ENCODE measurements at places on chromosomes 1 and 21. TPM values are rescaled to one million over a fixed set of nuclear protein-coding genes. Genes with fewer than 3 reads are reported as not detected.

DNA sequence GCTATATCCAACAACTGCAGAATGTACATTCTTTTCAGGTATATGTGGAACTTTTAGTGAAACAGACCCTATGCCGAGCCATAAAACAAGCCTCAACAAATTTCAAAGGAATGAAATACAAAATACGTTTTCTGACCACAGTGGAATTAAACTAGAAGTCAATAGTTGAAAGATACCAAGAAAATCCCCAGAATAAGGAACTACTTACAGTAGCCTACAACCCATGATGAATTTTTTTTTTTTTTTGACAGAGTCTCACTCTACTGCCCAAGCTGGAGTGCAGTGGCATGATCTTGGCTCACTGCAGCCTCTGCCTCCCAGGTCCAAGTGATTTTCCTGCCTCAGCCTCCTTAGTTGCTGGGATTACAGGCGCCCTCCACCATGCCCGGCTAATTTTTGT lies 83.4 kb downstream of the RUNX3 start:
- DNase-seq = no peak
- H3K27ac ChIP-seq = no peak overlapping the region
- no peak overlapping the region for H3K4me3 ChIP-seq
- H3K27me3 ChIP-seq = peaks cover 49% of the 10 kb centered on the region

DNA sequence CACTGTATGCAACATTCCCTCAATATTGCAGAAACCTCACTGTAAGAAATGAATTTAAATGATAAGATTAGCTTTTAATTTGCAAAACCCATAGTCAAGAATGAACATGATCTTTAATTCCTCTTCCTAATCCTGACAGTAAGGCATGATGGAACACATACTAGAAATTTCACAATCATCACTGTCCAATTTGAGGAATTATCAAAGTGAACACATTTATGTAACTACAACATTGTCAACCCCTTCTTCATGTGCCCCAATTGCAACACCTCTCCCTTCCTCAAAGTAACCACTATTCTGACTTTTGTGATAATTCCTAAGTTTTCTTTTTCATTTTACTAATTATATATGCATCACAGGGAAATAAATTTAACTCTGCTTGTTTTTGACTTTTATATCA lies 103.1 kb downstream of the LHX8 start:
- H3K4me1 ChIP-seq = no peaks in the 10 kb centered on the region
- H3K36me3 ChIP-seq = no peaks in the 10 kb centered on the region
- no peak for DNase-seq
- no peaks in the 10 kb centered on the region for H3K27me3 ChIP-seq

DNA sequence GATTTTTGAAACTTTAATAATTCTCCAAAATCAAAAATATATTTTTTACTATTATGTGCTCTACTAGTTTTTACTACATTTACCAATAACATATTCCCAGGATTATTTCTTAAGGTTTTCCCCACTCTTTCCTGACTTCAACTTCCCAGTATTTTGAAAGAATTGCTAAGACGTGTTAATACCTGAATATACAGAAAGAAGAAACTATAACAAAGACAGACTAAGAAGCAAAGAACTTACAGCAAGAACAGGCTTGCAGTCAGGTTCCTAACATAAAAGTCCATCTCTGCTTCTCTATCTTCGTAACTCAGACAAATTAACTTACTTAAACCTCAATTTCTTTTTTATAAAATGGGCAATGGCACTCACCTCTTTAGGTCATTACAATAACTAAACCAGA lies 63.2 kb downstream of the SRSF11 start:
- no peak overlapping the region for H3K4me3 ChIP-seq
- H3K4me1 ChIP-seq = no peaks in the 10 kb centered on the region

GRCh38 chr1:228347181-228347580 lies 59.5 kb downstream of the TRIM11 start:
- peak; percentile 20 for DNase-seq
- no peak overlapping the region for H3K27ac ChIP-seq
- peaks cover 3% of the 10 kb centered on the region for H3K36me3 ChIP-seq
- no peaks in the 10 kb centered on the region for H3K27me3 ChIP-seq
- no peak overlapping the region for H3K4me3 ChIP-seq

DNA sequence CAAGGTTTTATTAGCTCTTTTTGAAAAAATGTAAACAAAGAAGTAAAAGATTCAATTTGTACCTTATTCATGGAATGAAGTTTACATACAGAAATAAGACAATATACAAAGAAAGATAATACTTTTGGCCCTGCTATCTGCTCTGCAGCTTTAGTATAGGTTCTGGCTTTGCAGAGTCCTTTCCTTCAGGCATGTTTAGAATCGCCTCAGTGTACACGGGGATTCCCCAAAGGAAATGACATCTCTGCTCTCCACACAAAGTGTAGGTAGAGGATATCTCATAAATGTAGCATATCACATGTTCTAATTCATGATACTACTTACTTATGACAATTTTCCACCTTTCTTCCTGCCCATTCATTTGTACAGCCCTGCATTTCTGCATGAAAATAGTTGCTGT lies 222.6 kb upstream of the DPYD start:
- no peaks in the 10 kb centered on the region for H3K4me1 ChIP-seq
- H3K36me3 ChIP-seq = no peaks in the 10 kb centered on the region
- no peak overlapping the region for H3K4me3 ChIP-seq

DNA sequence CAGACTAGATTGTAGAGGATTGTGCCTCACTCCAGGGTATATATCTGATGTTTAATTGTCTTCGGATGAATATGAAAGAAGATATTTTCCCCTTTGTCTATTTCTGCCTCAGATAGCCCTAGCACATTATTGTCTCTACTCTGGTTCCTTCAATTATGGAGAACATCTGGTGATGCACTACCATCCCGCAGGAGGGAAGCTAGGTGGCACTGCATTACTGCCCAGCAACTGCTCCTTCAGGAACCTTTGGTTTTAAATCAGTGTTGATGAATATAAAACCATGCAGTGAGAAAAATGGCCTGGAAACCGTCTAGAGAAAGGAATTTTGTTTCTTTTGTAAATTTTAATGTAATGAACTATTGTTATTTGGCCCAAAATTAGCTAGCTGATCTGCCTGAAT lies 68.5 kb downstream of the GPR88 start:
- H3K36me3 ChIP-seq = peaks cover 9% of the 10 kb centered on the region
- H3K27ac ChIP-seq = no peak overlapping the region
- H3K4me1 ChIP-seq = no peaks in the 10 kb centered on the region

GRCh38 chr1:221573756-221574155 lies 168.1 kb downstream of the DUSP10 start:
- H3K4me3 ChIP-seq = no peak overlapping the region
- no peaks in the 10 kb centered on the region for H3K4me1 ChIP-seq
- peaks cover 1% of the 10 kb centered on the region for H3K27me3 ChIP-seq
- DNase-seq = no peak

DNA sequence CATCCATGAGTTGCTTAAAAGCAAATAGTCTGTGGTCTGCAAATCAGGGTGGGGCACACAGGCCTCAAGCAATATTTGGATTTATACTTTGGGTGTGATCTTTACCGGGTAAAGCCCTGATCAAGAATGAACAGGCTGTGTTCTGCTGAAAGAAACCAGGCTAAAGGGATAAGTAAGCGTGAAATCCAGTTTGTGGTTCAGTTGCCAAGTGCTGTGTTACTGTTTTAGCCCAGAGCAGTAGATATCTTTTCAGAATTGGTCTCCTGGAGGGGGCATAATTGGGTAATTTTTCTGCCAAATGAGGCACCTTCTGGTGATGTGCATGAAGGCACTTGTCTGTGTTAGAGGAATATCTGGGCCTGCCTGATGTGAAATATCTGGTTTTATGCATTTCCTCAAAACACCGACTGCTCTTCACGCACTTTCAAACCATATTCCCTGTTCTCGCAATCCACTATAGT lies 21.4 kb downstream of the AIM2 start:
- no peak for DNase-seq
- H3K4me3 ChIP-seq = peak overlapping the region; percentile 16
- peaks cover 48% of the 10 kb centered on the region for H3K36me3 ChIP-seq
- peak overlapping the region; percentile 44 for H3K27ac ChIP-seq

DNA sequence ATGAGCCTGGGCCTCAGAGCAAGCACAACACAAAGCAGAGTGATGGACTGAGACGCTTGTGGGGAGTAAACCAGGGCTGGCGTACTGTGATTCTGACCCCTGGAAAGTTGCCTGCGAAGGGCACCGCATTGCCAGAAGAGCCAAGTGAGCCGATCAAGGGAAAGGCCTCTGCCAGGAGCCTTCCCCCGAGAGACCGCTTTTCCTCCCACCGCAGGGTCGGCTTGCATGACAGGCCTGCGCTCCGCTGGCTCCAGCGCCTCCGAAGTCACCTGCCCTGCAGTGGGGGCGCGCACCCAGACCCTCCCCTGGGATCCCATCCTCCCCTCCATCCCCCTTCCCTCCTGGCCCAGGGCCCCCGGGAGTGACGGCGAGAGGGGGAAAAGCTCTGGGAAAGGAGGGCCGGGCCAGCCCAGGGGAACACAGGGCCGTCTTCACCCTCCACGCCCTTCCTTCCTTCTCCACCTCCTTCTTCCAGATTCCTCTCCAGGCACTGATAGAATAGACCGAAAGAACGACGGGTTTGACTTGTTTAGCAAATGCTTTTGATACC lies 165.0 kb downstream of the TRIM33 start:
- no peaks in the 10 kb centered on the region for H3K27me3 ChIP-seq
- H3K4me1 ChIP-seq = peaks cover 32% of the 10 kb centered on the region
- DNase-seq = peak; percentile 38
- peak overlapping the region; percentile 91 for H3K4me3 ChIP-seq
- peaks cover 5% of the 10 kb centered on the region for H3K36me3 ChIP-seq

GRCh38 chr1:153352523-153352922 lies 3.9 kb upstream of the PGLYRP4 start:
- H3K27ac ChIP-seq = no peak overlapping the region
- DNase-seq = peak; percentile 68
- no peaks in the 10 kb centered on the region for H3K36me3 ChIP-seq

GRCh38 chr1:164609089-164609488 lies 50.1 kb downstream of the PBX1 start:
- no peaks in the 10 kb centered on the region for H3K4me1 ChIP-seq
- H3K4me3 ChIP-seq = no peak overlapping the region
- no peaks in the 10 kb centered on the region for H3K36me3 ChIP-seq

DNA sequence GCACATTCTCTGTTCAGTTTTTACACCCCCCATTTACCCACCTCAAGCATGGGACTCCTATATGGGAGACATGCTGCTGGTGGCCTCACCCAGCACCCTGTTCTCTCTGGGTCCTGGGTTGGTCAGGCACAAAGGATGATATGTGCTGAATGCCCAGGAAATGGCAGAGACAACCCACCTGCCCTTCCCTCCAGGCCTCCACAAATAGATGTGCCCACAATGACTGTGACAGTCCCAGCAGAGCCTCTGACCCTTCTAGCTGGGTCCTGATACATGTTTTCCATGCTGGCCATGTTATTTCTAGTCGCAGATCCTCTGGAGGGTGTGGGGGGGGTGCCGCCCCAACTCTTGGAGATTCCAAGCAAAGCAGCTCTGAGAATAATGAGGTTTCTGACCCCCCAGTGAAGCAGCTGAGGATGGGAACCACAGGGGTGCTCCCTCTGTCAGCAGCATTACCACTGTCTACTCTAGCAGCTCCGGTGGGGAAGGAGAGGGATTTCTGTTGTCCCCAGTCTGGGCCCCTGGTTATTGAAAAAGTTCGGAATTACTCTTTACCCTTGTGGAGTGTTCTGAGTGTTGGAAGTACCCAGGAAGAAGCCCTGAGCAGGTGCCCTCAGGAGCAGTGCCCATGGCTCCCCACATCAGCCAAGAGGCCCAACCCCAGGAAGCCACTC lies 1.2 kb upstream of the CCDC28B start:
- DNase-seq = no peak
- peaks cover 2% of the 10 kb centered on the region for H3K27me3 ChIP-seq
- peak overlapping the region; percentile 10 for H3K4me3 ChIP-seq
- peak overlapping the region; percentile 16 for H3K27ac ChIP-seq

- H3K4me1 ChIP-seq = peaks cover 3% of the 10 kb centered on the region
- H3K36me3 ChIP-seq = peaks cover 43% of the 10 kb centered on the region
- no peak overlapping the region for H3K4me3 ChIP-seq
- no peaks in the 10 kb centered on the region for H3K27me3 ChIP-seq
Measured at GRCh38 chr1:12496154-12496961, 121.7 kb downstream of the DHRS3 start.

DNA sequence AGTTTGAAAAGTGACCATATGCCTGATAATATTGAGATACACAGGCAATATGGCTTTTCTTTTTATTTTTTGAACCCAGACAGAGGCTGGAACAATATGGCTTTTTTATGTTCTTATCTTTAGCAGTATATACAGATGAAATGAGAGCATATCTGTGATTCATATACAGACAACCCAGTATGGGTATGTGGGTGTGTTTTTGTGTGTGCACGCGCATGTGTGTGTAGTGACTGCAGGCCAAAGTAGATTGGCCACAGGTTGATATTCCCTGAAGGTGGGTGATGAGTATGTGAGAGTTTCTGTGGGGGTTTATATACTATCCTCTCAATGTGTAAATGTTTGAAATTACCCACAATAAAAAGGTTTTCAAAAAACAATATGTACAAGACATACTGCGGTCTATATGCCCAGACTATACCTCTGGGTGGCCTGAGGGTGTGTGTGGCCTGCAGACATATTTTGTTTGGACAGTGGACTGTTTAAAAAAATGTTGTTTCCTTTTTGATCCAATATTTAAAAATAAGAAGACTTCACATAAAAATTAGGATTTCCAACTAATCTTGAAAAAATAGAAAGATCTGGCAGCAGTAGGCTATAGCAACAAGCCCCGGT lies 26.3 kb upstream of the TIAM1 start:
- DNase-seq = no peak
- H3K27me3 ChIP-seq = peaks cover 5% of the 10 kb centered on the region
- peaks cover 21% of the 10 kb centered on the region for H3K4me1 ChIP-seq
- no peak overlapping the region for H3K27ac ChIP-seq

DNA sequence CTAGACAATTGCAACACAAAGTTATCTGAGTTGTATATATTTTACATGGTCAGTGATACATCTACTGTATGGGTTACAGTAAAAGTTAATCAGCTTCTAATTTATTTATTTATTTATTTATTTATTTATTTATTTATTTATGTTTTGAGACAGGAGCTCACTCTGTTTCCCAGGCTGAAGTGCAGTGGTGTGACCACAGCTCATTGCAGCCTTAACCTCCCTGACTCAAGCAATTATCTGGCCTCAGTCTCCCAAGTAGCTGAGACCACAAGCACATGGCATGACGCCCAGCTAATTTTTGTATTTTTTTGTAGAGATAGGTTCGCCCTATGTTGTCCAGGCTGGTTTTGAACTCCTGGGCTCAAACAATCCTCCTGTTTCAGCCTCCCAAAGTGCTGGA lies 241.6 kb downstream of the PTPRC start:
- H3K27me3 ChIP-seq = no peaks in the 10 kb centered on the region
- H3K4me1 ChIP-seq = peaks cover 18% of the 10 kb centered on the region
- no peak overlapping the region for H3K4me3 ChIP-seq
- no peak overlapping the region for H3K27ac ChIP-seq
- DNase-seq = no peak

GRCh38 chr1:112983537-112984131 lies 27.6 kb upstream of the SLC16A1 start:
- no peak overlapping the region for H3K27ac ChIP-seq
- peaks cover 3% of the 10 kb centered on the region for H3K36me3 ChIP-seq
- DNase-seq = no peak
- no peak overlapping the region for H3K4me3 ChIP-seq
- H3K4me1 ChIP-seq = no peaks in the 10 kb centered on the region

Gene SLAMF8
- 1.1 TPM for total RNA-seq

Gene LCE1A
- not detected for total RNA-seq

Gene MATN1
- not detected for total RNA-seq

Gene LRIG2
- total RNA-seq = 15.3 TPM

Gene PLA2G2C
- total RNA-seq = not detected

Gene DMBX1
- total RNA-seq = 0.11 TPM

Gene TENT5C
- 18.8 TPM for total RNA-seq

Gene CHI3L1
- 0.53 TPM for total RNA-seq

Gene AADACL4
- total RNA-seq = not detected

All from activated naive CD8-positive, alpha-beta T cell treated with anti-CD3 and anti-CD28 coated beads, Interleukin-2, amount 10 ng/mL, durations not matched to agents 7 days and 5 days (primary cell).